ENCODE measurements at places on chromosomes 12 and 14.

GRCh38 chr14:54890788-54891187, 11.8 kb downstream of the GCH1 start:
- no peak for DNase-seq

DNA sequence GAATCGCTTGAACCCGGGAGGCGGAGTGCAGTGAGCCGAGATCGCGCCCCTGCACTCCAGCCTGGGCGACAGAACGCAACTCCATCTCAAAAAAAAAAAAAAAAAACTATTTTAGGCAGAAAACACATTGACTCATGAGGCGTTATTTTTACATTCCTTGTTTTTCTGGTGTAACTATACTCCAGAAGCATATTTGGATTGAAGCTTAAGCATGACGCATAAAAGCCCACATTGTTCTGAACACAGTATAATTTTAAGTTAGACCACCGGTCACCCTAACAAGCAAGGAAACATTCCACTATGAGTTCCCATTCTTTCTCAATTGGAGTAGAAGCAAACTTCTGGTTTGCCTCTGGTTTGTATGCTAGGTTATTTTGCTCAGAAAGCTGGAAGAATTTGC, 173.0 kb downstream of the MYRFL start:
- DNase-seq: no peak

GRCh38 chr14:75551021-75551420, 27.4 kb upstream of the FLVCR2 start:
- no peak for DNase-seq

DNA sequence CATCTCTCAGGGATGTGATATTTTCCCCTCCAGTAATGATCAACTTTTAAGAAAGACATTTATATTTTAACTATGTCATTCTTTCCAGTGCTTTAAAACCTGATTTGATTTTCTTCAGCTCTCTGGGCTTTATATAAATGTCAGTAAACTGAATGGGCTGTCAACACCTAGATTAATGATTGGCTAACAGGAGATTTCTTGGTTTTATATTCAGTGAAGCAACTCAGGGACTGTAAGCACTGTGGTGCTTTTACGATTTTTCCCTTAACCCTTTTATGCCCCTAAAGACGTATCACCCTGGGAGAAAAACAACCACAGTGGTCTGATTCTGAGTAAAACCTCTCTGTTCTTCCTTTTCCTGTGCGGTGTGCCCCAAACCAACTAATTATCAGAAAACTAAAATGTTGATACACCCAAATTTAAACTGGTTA, 38.0 kb downstream of the PTGER2 start:
- no peak for DNase-seq

DNA sequence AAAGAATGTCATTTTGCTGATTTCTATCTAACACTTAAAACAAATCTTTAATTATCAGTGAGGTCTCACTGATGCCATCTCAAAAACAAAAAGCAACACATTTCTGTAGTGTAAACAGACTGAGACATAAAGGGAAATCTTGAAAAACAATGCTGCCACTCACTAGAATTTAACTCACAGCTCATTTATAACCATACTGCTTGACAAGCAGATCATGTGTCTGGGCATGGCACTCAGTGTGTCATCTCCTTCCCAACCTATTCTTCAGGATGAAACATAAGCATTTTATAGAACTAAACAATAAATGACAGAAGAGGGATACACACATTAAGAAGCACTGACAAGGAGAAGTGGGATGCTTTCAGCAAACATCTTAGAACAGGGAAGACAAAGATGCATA, 22.4 kb downstream of the ATF7 start:
- DNase-seq: no peak

DNA sequence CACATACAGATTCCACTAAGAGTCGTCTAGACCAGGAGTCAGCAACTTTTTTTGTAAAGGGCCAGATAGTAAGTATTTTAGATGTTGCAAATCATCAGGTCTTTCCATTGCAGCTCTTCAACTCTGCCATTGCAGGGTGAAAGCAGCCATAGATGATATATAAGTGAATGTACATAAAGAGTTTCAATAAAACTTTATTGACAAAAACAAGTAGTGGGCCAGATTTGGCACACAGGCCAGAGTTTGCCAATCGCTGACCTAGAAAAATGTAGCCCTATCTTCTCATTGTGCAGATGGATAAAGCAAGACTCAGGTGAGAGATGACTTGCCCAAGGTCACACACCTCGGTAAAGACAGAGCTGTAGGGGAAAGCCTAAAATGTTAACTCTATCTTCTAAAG, 474.7 kb downstream of the MED13L start:
- no peak for DNase-seq

- no peak for DNase-seq
Measured at GRCh38 chr14:53655080-53655785, 301.4 kb downstream of the BMP4 start.

GRCh38 chr12:31533470-31533869, 57.5 kb downstream of the DENND5B start:
- DNase-seq: no peak

DNA sequence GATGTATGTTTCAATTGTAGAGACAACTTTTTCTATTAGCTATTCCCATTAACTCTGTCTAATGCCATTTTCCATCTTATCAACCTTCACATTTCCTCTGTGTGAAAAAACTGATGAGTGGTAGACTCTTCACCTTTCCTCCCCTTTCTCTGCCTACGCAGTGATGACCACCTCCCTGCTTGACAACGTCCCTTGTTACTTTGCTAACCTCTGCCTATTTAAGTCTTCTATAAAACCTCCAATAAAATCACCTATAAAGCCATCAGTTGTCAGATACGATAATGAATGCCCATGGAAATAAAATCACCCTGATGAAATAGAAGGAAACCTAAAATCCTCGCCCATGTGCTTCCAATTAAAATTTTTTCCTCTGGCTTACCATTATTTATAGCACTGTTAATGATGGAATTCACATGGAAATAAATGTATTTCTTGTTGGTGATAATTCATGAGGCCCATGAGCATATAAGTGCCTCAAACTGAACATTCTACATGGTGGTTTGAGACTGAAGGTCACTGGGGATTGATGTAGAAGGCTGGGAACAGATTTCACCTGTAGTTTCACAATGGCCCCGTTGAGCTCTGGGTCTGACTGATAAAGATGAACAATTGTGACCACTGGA, 1454.0 kb upstream of the SEL1L start:
- DNase-seq: no peak

GRCh38 chr12:71517145-71517846, 77.7 kb downstream of the LGR5 start:
- DNase-seq: no peak

GRCh38 chr12:12159988-12160387, 89.2 kb downstream of the BCL2L14 start:
- DNase-seq: no peak

- no peak for DNase-seq
Measured at GRCh38 chr12:104501660-104502059, 44.9 kb downstream of the CHST11 start.

- DNase-seq: no peak
Measured at GRCh38 chr12:125189015-125189414, 123.8 kb downstream of the AACS start.

- no peak for DNase-seq
Measured at GRCh38 chr14:87805315-87805723, 187.7 kb downstream of the GALC start.

DNA sequence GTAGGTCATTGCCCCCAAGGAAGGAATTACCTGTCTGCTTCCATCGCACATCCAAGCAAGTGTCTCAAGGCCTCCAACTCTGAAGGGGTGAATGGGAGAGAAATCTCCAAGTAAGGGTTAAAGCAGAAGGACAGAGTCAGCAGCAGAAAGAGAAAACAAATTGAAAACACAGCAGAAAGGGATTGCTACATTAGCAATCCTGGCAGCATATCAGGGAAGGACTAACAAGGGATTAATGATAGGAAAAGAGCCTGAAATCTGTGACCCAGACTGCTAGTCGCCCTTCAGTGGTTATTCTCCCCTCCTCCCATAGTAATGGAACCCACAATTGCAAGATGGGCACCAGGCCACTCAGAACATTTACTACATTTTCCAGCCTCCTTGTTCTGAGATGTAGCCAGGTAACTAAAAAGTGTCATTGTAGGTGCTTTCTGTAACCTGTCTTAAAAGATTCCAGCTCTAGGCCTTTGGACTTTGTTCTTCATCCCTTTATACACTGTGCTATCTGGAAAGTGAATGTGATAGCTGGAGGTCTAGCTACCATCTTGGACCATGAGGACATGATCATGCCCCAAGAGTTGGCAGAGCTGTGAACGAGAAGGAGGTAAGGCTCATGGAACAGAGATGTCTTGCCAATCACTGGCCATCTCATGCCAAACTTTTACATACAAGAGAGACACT, 36.0 kb downstream of the MAP3K9 start:
- DNase-seq: no peak

DNA sequence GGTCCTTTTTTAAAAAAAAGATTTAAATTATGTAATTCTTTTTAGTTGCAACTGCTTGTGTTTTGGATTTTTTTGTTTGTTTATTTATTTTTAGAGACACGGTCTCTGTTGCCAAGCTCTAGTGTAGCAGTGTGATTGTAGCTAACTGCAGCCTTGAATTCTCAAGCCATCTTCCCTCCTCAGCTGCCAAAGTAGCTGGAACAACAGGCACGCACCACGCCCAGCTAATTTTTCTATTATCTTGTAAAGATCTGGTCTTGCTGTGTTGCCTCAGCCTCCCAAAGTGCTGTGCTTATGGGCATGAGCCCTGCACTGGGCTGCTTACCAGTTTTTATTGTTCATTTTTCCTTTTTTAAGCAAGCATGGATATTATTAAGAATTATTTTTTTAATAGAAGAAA, 10.6 kb upstream of the ART4 start:
- no peak for DNase-seq

GRCh38 chr12:85179680-85180270, 100.2 kb upstream of the ALX1 start:
- no peak for DNase-seq

GRCh38 chr12:132153501-132154340, 9.5 kb downstream of the NOC4L start:
- DNase-seq: peak; percentile 40

DNA sequence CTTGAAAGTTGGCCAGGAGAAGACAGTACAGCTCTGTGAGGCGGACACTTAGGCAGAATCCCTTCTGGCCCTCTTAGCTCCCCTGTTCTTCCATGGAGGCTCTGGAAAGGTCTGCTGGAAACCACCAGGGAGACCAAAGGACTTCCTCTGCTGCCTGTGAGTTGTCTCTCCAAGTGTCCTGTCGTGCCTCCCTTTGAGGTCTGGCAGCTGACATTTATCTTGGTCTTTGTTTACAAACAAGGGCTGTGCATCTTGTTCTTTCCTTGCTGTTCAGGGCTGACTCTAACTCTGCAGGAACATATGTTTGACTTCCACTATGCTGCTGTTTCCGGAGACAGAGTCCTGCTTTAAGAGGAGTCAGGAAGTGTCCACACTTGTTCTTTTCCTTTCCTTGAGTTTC, 159.9 kb upstream of the FRMD6 start:
- DNase-seq: no peak

GRCh38 chr14:64722842-64723447, 18.7 kb downstream of the PLEKHG3 start:
- no peak for DNase-seq

DNA sequence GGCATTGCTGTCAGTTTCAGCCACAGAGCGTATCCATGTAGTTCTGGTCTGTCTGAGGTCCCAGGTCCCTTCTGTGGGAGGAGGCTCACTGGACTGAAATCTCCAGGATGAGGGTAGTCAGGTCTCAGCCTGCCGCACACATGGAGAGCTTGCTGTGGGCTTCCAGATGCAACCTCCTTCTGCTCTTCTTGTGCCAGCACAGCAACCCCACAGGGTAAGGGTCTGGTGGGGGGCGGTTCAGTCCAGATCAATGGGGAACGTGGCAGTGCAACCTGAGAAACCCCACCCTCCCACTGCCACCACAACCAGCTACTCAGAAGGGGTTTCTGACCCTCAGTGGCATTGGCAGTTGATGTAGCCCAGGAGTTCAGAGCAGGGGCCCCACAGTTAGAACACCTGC, 61.2 kb downstream of the BEGAIN start:
- no peak for DNase-seq

DNA sequence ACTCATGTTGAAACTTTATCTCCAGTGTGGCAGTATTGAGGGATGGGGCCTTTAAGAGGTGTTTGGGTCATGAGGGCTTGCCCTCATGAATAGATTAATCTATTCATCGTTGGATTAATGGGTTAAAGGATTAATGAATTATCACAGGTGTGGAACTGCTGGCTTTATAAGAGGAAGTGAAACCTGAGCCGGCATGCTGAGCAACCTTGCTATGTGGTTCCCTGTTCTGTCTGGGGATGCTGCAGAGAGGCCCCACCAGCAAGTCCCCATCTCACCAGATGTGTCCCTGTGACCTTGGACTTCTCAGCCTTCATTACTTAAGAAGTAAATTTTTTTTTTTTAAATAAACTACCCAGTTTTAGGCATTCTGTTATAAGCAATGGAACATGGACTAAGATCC, 109.6 kb downstream of the DYRK2 start:
- DNase-seq: no peak

- DNase-seq: no peak
Measured at GRCh38 chr12:81992461-81992860, 233.3 kb upstream of the PPFIA2 start.

- DNase-seq: no peak
Measured at GRCh38 chr12:80299219-80299618, 144.8 kb upstream of the PTPRQ start.

DNA sequence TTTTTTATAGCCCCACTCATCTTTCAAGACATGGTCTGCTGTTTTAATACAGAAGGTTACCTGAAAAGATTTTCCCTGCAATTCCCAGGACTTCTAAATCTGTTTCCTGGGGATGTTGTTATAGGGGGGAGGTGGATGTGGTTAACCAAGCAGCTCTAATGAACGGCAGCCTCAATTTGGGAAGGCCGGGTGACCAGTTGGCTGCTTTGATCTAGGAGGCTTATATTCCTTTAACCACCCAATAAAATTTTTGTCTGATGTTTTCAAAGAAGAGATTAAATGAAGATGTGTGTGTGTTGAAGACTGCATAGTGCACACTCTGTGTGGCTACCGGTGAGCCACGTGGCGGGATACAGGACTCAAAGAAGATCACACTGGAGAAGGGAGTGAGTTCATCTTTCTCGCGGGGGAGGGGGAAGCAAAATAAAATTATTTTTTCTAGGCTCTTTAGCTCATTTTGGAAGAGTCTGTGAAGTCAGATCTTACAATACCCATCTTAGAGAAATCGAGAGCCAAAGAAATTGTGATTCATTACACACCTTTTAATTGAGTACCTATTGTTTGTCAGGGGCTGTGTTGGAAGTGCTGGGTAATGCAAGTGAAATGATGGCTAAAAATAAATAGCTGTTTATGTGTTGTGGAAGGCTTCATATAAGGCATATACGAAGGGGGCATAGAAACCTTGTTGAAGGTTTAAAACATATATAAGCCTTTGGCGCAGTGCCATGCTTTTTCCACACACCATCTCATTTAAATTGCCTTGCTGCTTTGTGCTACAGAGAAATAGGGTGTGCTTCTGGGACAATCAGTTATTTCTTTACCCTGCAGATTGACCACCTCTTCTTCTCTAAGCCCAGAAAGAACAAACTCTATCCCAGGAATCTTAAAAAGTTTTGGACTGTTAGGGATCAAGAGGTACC, 18.5 kb downstream of the ELK3 start:
- no peak for DNase-seq

All from stimulated activated CD4-positive, alpha-beta T cell treated with anti-CD3 and anti-CD28 coated beads, Interleukin-1b, Interleukin-23, amount 100 ng/mL, for 1 hour (primary cell).